ENCODE measurements at places on chromosomes 2 and 18. TPM values are rescaled to one million over a fixed set of nuclear protein-coding genes. Genes with fewer than 3 reads are reported as not detected.

SULT1C4 gene
- total RNA-seq, result not detected

SLC4A3 gene
- total RNA-seq, result 0.10 TPM

DNAJC5G gene
- not detected for total RNA-seq

POMC gene
- 6.3 TPM for total RNA-seq

DSC3 gene
- total RNA-seq, result 0.46 TPM

RPRM gene
- 0.14 TPM for total RNA-seq

SNED1 gene
- total RNA-seq, result 1.0 TPM

C2orf80 gene
- not detected for total RNA-seq

SULT1C2 gene
- total RNA-seq, result not detected

PDCD1 gene
- 24.3 TPM for total RNA-seq

MAP4K3 gene
- total RNA-seq, result 6.4 TPM

ANKRD30B gene
- total RNA-seq, result not detected

STK17B gene
- 151 TPM for total RNA-seq

ST6GAL2 gene
- not detected for total RNA-seq

CDCA7 gene
- total RNA-seq, result 79.3 TPM

SKA1 gene
- 38.8 TPM for total RNA-seq

GALR1 gene
- total RNA-seq, result not detected

MRO gene
- not detected for total RNA-seq

DQX1 gene
- 0.27 TPM for total RNA-seq

KLHL29 gene
- total RNA-seq, result 1.2 TPM

VWC2L gene
- total RNA-seq, result not detected

HSBP1L1 gene
- 14.5 TPM for total RNA-seq

SERPINB11 gene
- total RNA-seq, result not detected

All from activated naive CD8-positive, alpha-beta T cell treated with anti-CD3 and anti-CD28 coated beads for 36 hours (primary cell).